LHCN-M2 (cell line): ENCODE measurements at places on chromosomes 6 and 20. TPM values are rescaled to one million over a fixed set of nuclear protein-coding genes. Genes with fewer than 3 reads are reported as not detected.

SIM1 gene
- total RNA-seq: 2.2 and 4.7 TPM in 2 replicates

FAM209B gene
- not detected in 2 replicates for total RNA-seq

- DNase-seq: peak; percentile 18
Observed at GRCh38 chr6:106360410-106360988, at the start of gene CRYBG1. TSS of gene CRYBG1 (plus strand) at chr6:106360717. CDS start at chr6:106360909, 192 bp downstream.

DNA sequence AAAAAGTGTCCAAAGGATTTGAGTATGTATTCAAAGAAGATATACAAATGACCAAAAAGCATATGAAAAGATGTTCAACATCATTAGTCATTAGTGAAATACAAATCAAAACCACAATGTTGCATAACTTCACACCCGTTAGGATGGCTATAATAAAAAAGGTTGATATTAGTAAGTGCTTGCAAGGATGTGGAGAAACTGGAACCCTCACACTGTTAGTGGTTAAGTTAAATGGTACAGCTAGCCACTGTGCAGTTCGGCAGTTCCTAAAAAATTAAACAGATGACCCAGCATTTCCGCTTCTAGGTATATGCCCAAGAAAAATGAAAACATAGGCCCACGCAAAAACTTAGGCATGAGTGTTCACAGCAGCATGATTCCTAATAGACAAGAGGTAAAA lies 38.6 kb downstream of the IBTK start:
- DNase-seq: peak; percentile 10

DNA sequence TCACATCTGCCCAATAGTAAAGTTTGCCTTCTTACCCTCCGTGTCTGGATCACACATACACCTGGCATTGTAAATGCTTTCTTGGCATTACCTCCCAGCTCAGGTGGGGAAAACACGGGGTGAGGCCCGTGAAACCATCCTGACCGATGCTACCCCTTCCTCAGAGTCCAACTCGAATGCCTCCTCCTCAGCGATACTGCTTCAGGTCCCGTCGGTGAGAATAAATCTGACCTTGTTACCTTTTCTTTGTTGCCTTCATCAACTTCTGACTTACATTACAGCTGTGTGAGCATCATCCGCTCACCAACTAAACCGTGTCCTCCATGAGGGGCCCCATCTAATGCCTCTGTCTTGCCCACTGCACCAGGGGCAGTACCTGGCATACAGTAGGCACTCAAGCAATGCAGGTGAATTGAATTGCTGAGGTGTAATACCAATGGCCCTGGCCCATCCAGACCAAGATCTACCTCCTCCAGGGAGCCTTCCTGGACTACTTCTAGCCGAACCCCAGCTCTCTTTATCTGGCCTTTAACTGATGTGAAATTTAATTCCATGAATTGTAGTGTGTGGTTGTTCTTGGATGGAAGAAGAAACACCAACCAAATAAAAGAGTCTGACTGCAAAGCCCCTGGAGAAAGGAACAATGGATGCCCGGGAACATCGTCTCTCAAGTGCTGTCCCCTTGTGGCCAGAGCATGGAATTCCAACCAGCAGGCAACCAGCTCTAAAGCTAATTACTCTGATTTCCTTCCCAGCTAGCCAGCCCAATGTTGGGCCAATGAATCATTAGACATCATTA lies 141.5 kb downstream of the ANKRD60 start:
- peak; percentile 57 for DNase-seq

DNA sequence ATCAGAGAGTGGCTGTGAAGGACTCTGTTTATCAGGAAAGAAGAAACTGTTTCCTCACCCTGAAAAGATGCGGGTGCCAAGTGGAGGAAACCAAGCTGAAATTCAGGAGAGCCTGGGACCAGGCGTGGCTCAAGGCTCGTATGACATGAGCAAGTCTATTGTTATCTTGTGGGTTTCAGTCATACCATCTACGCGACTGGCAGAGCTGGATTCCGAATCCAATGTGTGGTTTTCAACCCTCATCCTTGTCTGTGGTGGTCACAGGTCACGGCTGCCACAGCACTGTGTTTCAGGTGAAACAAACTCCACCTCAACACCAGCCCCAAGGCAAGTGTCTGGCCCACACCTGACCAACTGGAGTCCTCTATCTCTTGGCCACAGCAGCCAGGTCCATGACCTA lies 9.1 kb downstream of the MC3R start:
- DNase-seq: no peak

DNA sequence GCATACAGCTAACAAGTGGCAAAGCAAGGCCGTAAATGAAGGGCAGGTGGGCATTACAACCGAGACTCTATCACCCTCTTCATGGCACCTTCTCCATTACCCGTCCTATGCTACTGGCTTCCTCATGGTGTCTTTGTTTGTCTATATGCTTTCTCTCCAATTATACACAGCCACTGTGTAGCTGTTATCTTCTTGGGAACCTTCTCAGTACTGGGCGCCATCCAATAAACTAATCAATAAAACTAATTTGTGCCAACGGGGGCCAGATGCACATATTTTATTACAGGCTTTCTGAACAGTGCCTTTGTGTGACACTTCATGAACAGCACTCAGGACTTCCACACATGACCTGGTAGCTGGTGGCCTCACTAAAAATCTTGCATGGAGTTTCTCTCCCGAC lies 149.8 kb upstream of the PCSK2 start:
- no peak for DNase-seq

- no peak for DNase-seq
Observed at GRCh38 chr6:135236732-135237131, 55.6 kb downstream of the MYB start.

- DNase-seq: no peak
Observed at GRCh38 chr6:150184850-150185731, 42.2 kb downstream of the PPP1R14C start.

- peak; percentile 97 for DNase-seq
Observed at GRCh38 chr6:149235130-149235561, 82.4 kb upstream of the TAB2 start.

DNA sequence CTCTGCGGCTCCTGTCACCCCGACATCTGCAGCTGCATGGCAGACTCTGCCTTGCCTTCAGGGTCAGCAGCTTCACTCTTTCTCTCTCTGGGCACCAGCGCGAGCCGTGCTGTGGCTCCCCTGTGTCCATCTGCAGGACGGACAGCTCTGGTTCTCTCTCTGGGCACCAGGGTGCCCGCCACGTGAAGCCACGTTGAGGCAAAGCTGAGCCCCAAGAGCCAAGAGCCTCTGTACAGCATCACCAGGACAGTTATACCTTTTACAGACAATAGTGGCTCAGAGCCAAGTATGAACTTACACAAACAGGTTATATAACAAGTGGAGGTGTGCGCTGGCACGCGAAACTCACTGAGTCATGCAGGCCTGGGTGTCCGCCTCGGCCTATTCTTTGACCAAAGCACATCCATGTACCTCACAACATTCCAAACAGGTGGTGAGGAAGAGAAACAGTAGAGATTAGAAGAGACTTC lies 50.8 kb downstream of the FAM50B start:
- no peak for DNase-seq

DNA sequence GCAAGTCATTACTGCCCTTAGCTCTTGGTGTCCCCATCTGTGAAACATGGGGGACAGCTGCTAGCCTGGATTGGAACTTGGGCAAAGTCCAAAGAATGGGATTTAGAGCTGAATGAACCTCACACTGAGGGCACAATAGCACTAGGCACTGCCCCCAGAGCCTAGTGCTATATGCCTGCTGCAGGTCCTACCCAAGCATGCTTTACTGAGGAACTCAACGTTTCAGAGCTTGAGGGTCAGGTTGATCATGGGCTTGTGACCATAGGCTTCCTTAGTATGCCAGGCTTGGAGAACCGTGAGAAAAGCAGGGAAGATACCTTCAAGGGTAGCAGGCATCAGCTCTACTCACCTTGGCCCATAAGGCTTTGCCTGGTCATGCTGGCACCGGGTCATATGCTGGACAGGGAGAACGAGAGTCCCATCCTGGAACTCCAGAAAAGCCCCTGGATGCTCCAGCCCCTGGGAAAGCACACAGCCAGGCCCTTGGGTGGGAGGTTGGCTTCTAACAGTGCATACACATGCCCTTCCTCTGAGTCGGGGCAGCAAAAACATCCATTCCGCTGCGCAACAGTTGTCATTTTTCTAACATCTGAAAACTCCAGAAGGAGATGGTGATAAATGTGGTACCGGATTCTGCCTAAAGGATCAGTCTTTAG lies 29.7 kb downstream of the EIF2S2 start:
- DNase-seq: no peak

DNA sequence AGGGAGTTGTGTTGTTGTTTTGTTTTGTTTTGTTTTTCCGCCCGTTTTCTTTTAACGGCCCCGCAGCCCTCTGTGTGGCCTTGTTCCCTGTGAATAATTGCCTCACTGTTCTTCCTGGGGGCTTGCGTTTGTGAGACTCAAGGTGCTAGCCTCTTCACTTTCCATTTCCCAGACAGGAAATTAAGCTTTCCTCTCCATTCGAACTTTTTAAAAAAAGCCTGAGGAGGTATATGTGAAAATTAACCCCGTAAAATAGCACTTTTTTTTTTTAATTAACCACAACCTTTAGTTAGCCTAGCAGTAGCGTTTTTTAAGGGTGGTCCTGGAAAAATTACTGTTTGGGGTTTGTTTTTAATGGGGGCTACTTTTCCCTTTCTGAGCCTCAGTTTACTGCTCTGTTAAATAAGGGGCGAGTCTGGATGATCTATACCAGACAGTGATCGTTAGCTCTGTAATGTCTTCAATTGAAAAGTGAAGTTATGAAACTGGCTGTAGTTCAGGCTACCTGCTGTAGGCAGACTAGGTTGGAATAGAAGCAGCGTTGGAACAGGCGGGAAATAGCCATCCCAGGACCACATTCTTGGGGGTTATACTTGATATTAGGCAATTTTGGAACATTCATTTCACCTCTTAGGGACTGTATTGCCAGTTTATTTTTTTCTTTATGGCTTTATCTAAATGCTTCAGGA lies 1.7 kb downstream of the STX16 start:
- DNase-seq: no peak

GRCh38 chr6:85672050-85672449 lies 29.4 kb upstream of the SYNCRIP start:
- DNase-seq: peak; percentile 13

GRCh38 chr6:30572148-30572547 lies 906 bp downstream of the ABCF1 start:
- DNase-seq: no peak

DNA sequence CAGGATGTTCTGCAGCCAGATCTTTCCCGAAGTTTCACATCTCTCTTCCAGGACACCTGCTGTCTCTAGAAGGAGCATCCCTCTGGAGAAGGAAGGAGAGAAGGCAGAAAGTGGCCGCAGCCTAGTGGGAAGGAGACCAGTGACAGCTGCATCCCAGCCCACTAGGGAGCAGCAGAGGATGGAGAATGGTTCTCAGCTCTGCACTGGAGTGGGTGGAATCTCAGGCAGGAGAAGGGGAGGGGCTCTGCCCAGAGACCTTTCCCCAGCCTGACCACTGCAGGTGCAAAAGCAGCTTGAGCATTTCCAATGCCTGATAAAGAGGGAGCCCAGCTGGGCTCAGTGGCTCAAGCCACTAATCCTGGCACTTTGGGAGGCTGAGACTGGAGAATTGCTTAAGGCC lies 32.3 kb downstream of the NCR2 start:
- peak; percentile 28 for DNase-seq

DNA sequence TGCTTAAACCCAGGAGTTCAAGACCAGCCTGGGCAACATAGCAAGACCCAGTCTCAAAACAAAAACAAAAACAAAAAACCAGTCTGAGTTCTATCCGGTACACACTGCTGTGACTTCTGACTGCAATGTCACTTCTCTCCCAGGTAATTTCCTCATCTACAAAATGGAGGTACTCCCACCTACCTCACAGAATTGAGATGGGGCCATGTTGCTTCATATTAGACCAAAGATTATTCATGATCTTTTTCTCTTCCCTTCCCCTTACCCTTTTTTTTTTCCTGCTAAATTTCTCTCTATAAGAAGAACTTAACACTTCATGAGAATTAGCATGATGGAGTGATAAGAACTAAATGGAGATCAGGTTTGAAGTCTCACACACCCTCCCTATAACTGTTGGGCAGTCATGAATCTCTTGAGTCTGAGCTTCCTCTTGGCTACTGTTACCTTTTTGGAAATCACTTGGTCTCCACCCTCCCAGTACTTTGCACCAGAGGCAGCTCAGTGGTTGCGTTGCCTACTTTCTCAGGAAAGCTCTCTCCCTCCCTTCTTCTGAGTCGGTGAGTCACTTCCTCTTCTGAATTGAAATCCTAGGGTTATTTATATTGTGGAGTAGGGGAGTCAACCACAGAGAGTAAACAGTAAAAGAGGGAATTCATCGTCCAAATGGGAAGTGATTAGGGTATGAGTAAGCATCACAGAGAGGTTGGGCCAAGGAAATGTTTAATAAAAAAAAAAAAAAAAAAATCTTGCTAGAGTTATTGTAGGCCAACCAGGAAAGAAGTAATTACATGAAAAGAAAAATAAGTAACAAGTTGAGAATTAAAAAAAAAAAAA lies 59.9 kb upstream of the MAP7 start:
- peak; percentile 99 for DNase-seq

- no peak for DNase-seq
Observed at GRCh38 chr6:41798901-41799558, 11.5 kb downstream of the TOMM6 start.

DNA sequence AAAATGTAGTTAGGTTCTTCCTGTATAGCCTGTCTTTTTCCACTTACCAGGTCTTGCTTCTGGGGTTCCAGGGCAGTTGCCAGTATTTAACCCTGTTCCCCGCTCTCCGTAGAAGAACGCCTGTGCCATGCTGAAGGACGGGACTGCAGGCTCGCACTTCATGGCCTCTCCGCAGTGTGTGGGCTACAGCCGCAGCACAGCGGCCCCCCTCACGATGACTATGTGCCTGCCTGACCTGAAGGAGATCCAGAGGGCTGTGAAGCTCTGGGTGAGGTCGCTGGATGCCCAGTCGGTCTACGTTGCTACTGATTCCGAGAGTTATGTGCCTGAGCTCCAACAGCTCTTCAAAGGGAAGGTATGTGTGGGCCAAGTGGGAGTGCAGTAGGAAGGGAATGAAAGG lies 23.0 kb downstream of the POFUT1 start:
- DNase-seq: no peak

DNA sequence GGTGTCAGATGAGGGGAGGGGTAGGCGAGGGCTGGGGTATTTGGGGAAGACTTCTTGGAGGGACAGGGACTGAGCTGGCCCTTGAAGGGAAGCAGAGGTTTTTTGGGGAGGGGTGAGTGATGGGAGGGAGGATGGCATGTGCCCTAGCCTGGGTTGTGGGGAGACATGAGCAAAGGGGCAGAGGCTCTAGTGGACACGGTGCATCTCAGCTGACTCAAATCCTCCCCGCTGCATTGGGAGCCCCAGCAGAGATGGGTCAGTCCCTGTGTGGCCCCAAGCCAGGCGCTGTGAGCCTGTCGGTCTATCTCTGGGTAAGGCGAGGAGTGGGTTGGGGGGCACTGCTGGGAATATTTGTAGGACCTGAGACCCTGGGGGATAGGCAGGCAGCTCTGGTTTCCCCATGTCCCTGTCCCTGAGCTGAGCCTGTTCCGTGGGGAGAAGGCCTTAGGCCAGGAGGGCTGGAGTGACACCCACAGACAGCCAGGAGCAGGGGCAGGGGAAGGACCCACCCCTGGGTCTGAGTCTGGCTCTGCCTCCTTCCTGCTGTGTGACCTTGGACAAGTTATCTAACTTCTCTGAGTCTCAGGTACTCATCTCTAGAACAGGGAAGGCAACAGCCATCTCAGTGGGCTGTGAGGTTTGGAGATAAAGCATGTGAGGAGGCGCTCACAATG lies 36.0 kb downstream of the SPDEF start:
- no peak for DNase-seq
